NB4 (cell line): ENCODE measurements at places on chromosomes 6 and 20.
A peak's percentile ranks its signal among the peaks of the same experiment; 100 is the strongest.

- no peak for DNase-seq
Observed at GRCh38 chr20:35286077-35286898, 1.7 kb upstream of the EIF6 start.

GRCh38 chr6:43077981-43078511, 1.9 kb downstream of the PTK7 start:
- DNase-seq, result no peak

DNA sequence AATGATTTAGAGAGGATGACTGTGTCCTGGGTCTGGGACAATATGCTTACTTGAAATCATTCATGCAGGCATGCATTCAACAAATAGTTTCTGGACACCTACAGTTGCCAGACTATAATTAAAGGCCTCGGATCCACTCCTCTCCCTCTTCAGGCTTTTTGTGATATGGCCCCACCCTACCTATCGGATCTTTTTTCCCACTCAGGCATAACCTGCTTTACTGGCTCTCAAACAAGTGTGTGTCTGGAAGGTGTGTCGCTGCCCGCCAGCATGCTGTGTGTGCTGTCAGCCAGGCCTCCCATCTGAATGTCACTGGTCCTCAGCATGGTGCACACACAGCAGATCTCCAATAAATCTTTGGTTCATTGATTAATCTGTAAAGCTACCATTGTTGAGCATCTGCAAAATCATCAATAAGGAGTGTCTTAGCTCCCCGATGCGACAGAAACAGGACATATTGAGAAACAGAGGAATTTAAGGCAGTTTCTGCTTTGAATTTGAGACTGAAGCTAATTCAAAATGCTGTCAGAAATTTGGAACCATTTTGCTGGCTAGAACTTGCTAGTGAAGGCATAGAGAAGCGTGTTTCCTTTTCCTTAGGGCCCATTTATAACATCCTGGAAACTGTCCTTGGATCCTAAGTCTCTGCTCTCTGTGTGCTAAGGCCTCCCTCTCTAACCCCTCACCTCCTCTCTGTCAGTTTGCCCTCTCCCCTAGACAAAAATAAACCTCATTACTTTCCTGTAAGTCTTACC, 23.5 kb upstream of the CCN6 start:
- DNase-seq, result no peak

GRCh38 chr6:125844989-125845388, 54.2 kb downstream of the NCOA7 start:
- DNase-seq, result no peak

DNA sequence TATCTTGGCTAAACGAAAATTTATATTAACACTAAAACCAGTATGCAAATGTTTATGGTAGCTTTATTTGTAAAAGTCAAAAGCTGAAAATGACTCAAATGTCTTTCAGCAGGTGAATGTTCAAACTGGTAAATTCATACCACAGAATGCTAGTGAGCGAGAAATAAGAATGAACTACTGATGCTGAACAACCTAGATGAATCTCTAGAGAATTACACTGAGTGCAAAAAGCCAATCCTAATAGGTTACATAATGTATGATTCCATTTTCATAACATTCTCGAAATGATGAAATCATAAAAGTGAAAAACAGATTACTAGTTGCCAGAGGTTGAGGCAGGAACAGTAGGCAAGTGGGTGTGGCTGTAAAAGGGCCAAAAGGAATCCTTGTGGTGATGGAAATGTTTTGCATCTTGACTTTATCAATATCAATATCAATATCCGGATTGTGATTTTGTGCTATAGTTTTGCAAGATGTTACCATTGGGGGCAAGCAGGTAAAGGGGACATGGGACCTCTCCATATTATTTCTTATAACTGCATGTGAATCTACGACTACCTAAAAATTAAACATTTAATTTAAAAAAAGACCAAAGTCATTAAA, 26.1 kb downstream of the ZNF311 start:
- peak; percentile 50 for DNase-seq

- DNase-seq, result no peak
Observed at GRCh38 chr6:156396068-156396771, 381.0 kb upstream of the ARID1B start.

DNA sequence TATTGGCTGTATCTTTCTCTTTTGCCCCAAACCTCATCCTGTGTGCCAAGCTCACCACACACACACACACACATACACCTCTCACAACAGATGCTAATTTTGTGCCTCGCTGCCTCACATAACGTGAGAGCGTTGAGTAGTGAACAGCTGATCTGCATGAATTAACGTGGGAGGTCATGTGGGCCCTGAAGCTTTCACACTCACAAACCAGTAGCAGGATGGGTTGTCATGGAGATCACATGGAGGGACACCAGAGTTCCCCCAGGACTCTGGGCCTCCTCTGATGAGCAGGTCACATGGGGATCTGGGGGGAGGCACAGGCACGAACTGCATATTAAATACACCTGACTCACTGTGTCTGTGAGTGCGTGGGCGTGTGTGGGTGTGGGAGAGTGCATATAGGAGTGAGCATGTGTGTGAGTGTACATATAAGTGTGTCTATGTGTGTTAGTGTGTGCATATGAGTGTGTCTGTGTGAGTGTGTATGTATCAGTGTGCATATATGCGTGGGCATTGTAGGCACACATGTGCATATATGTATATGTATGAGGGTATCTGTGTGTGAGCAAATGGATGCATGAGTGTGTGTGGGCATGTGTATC, 62.7 kb upstream of the SULF2 start:
- DNase-seq, result no peak

DNA sequence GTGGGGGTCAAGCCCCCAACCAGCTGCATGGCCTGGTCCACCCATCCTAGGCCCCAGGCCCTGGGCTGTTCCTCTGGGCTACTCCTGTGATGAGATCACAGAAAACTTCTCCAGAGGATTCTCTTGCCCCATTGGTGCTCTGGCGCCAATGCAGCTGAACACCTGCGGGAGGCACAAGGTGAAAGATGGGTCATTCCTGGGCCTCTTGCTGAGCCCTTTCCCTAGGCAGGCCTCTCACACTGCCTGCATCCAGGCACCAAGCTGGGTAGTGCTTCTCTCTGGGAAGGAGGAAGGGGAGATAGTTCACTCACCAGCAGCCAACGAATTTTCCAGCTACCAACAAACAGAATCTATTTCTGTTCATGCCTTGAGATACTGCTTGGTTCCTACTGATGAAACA, 142.1 kb downstream of the PXDC1 start:
- DNase-seq, result no peak

GRCh38 chr20:50052550-50053361, 60.2 kb downstream of the UBE2V1 start:
- DNase-seq, result no peak

GRCh38 chr6:122825163-122825562, 36.1 kb downstream of the SMPDL3A start:
- DNase-seq, result no peak

DNA sequence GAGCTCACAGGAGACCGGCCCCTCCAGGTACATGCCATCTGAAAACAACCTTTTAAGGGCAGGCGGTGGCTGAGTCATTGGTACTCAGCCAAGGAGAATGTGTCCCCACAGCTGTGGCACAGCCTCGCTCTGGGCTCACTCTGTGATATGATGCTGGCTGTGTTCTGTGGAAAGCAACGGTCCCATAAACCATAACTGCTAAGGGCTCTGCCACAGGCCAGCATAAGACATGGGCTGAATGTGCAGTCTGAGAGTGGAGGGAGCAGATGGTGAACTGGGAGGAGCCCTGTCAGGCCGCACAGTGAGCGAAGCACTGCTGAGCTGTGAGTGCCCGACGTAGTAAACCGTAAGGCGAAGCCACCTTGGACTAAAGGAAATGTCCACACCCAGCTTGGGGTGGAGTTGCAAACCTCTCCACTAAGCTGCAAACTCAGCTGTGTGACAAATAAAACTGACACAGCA, 375.8 kb downstream of the THBS2 start:
- DNase-seq, result no peak

DNA sequence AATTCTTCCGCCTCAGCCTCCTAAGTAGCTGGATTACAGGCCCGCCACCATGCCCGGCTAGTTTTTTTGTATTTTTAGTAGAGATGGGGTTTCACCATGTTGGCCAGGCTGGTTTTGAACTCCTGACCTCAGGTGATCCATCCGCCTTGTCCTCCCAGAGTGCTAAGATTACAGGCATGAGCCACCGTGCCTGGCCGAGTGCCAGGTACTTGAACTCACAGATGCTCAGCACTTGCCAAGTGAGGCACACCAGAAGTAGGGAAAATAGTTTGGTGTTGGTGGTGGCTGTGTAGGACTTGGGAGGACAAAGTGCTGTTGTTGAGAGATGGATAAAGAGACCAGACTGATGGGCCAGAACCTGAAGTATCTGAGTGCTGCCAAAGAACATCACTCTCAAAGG, 40.0 kb upstream of the MBOAT1 start:
- no peak for DNase-seq

GRCh38 chr6:43368259-43369160, 937 bp downstream of the ZNF318 start:
- peak; percentile 67 for DNase-seq

DNA sequence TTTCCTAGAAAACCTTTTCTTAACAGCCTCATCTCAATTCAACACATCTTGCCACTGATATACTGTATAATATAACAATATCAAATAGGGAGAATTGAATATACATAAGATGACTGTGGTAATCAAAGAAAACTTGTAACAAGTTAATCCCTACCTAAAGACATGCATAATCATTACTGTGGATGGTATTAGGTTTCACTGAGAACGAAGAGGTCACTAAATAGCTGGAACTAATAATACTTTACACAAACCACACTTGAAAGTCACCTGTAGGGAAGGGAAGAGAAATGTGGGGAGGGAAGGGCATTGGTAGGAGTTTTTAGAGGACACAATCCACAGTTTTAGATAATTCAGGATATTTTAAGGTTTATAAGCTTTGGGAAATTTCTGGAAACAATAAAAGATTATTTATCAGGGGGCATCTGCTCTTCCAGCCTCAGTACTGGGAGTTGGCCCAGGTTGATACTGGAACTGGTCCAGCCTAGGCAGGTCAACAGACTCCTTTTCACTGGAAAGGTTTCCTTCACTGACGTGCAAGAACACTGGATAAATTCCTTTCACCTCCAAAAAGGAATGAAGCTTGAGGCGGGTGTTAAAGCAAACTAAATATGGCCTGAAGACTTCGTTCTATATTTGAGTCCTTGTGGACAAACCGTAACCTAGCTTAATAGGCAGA, 44.0 kb downstream of the MAP7 start:
- no peak for DNase-seq

DNA sequence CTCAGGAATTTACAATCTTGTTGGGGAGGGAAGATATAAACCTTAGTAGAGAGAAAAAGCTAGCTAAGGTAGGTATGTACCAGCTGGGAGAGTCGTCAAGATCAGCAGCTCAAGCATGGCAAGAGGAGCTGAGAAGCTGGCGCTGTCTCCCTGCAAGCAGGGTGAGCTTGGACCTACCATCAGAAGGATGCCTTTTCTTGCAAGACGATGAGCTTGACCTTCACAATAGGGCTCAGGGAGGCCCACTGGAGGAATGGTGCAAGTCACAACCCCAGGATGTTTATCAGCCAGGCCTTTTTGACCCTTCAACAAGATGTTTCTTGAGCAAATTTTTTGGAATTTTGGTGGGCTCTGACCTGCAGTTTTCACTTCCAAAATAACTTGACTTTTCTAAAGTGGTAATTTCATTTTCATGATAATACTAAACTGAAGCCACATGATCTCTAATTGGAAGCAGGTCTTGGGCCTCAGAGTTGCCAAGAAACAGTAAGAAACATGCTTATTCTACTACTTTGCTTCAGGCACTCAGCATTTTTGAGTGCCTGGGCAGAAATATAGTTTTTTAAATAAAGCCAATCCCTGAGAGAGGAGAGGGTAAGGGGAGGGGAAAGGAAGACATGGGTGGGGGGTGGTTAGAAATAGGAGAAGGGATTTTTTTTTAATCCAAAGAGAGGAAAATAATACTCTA, 258.1 kb downstream of the CLIC5 start:
- DNase-seq, result no peak

DNA sequence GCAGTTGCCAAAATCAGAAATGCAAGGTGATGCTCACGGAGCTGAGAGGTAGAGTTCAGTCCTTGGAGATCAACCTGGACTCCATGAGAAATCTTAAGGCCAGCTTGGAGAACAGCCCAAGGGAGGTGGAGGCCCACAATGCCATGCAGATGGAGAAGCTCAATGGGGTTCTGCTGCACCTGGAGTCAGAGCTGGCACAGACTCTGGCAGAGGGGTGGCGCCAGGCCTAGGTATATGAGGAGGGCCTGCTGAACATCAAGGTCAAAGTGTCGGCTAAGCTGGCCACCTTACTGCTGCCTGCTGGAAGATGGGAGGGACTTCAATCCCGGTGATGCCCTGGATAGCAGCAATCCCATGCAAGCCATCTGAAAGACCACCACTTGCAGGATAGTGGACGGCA, 23.9 kb upstream of the FUT9 start:
- DNase-seq, result no peak

DNA sequence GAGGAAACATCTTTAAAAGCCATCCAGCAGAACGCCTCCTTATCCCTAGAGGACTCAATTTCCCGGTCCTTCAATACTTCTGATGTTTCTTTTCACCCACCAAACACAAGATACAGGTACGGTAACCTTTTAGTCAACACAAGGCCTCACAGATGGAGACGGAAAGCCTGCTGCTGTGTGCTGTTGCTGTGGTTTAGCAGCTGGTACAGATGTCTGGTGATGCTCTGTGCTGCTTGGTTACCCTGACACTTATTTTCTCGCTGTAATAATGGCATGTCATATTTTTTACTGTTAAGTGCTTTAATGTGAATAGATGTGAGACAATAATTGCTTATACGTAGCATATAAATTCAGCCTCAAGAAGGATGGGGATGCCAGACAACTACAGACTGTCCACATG, 25.3 kb downstream of the GMDS start:
- DNase-seq, result no peak

GRCh38 chr20:58094698-58095097, 133.8 kb downstream of the ANKRD60 start:
- DNase-seq, result no peak

- DNase-seq, result no peak
Observed at GRCh38 chr6:88165844-88166492, at the start of gene CNR1. CNR1 (minus strand) TSS chr6:88166347; CDS start chr6:88145274, 21,073 bp downstream.

- no peak for DNase-seq
Observed at GRCh38 chr6:112806163-112806865, 459.2 kb downstream of the RFPL4B start.

DNA sequence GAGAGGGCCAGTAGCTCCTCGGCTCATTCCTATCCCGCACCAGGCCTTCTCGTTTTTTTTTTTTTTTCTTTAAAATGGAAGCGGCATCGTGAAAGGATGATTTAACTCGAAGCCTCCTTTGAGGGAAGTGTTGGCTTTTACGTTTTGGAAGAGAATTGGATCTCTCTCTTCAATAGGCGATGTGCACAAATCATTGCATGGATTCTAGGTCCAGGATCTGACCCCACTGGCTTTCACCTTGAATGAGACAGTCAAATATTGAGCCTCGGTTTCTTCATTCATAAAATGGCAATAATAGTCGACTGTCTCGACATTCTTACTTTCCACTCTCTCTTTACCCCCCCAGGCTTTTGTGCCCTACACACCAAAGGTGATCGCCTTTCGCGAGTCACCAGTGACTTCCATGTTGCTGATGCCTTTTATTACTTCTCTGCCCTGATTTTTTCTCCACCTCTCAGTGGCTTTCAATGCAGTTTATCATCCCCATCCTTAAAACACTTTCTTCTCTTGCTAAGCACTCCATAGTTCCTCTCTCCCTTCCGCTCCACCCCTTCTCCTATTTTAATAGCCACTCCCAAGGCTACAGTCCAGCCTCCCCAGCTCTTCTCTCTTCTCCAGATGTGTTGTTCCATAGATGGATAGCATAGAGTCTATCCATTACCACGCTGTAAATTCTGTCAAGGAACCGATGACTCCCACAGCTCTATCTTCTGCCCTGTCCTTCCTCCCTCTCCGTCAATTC, 473 bp upstream of the DTNBP1 start:
- DNase-seq, result no peak
